NCI-H524 treated with DMSO at 0.1 percent for 48 hours (cell line): ENCODE measurements at places on chromosomes 4 and X.

DNA sequence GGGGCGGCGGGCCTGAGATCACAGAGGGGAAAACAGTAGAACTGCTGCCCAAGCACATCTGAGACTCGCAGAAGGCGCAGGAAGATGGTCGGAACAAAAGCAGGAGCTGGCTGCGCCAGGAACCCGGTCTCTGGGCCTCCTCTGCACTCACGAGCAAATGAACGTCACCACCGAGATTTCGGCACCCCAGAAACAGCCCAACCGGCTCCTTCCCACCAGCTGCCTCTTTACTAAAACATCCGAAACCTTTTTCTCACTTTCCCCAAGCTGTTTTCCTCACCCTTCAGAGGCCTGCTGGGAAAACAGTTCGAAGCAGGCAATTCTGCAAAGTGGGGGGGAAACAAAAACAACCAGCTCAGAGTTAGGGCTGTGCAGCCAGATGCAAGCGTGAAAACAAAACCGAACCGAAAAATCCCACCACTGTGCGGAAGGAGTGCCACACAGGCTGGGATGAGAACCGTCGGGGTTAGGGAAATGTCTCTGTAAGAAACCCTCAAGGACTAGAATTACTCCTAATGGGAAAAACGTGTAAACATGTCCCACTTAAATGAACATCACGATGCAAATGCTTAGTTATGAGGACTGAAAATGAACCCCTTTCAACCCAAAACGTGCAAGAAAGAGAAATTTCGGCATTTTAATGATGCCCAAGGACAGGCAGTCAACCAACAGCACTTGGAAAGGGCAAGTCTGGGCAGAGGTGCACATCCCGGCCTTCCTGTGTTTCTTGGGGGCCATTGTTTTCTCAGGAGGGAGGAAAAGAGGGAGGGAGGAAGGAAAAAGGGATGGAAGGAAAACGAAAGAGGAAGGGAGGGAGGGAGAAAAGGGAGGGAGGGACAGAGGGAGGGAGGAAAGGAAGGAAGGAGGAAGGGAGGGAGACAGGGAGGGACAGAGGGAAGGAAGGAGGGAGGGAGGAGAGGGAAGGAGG lies 15.8 kb downstream of the DHRSX start:
- no peak for DNase-seq

GRCh38 chr4:8356856-8357255 lies 83.7 kb downstream of the ACOX3 start:
- DNase-seq: no peak

GRCh38 chrX:41180194-41180908 lies 95.1 kb downstream of the USP9X start:
- peak; percentile 7 for DNase-seq

DNA sequence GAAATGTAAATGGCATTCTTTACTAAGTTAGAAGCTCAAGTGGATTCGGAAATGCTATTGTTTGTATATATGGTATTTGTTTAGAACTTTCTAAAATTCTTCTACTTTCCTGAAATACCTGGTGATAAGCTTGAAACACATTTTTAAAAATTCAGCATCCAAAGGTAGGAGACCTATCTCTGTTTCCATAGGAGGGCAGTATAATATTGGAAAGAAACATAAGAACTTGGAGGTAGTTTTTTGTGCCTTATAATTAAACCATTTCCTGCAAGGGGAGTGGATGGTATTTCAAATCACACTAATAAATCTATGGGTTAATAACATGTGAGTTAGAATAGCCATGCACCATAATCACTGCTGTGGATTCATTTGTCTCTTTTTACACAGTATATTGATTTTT lies 217.4 kb upstream of the AADAT start:
- DNase-seq: no peak

- DNase-seq: no peak
These were observed 169.0 kb downstream of the CORIN start for GRCh38 chr4:47668810-47669408.

DNA sequence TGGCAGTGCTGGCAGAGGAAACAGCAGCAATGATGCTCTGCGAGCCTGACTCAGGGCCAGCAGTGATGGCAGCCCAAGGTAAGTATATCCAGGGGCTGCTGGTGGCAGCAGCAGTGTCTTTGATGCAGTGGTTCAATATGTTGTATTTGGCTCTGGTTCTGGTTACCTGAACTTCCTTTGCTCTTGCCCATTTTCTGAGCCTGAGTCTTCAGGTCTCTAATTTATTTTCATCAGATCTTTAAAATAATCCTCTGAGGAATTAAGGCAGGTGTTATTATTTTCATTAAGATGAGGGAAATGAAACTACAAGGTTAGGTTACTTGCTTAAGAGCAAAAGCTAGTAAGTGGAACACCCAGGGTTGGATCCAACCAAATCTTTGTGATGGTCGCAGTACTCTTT lies 102.8 kb upstream of the BMP2K start:
- DNase-seq: no peak

GRCh38 chrX:34917146-34917545 lies 25.4 kb upstream of the FAM47B start:
- no peak for DNase-seq

- no peak for DNase-seq
These were observed 120.6 kb upstream of the EDNRA start for GRCh38 chr4:147360301-147360700.

- DNase-seq: peak; percentile 63
These were observed 129.8 kb downstream of the UGT8 start for GRCh38 chr4:114728426-114728825.

DNA sequence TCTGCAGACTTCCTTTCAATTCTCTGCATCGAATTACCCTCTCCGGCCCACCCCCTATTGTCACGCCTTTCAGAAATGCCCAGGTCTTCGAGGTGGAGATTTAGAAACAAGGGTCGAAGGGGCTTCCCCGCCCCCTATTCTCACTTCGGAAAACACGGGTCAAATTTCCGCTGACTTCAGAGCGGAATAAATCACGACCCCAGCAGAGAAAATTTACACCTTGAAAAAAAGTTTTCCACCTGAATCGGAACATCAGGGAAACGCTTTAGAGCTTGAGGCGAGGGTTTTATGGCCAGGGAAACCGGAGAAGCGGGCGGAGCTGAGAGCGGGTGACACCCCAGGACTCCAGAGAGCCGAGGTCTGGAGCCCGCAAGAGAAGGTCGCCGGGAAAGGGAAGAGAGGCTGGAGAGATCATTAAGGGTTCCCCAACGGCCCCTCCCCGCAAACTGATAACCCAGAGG lies 1.6 kb downstream of the SHISA3 start:
- DNase-seq: no peak

GRCh38 chr4:109947457-109947856 lies 34.8 kb downstream of the EGF start:
- DNase-seq: no peak

DNA sequence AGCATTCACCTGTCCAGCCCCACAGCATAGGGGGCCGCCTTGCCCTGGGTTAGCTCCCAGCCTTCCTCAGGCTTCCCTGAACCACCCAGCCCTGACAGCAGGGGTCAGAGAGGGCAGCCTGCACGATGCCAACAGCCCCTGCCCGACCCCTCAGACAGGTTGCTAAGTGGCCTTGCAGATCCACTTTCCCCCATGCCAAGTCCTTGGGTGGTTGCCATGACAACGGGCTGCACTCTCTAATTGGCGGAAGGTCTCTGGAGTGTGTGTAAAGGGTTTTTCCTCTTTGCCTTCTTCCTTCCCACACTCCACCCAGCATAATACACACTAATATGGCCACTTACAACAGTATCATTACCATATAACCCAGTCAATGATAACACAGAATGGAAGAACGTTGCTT lies 99.6 kb upstream of the AFAP1 start:
- peak; percentile 80 for DNase-seq

GRCh38 chr4:1116838-1117237 lies 3.5 kb upstream of the RNF212 start:
- DNase-seq: no peak

- no peak for DNase-seq
These were observed 202.3 kb downstream of the PPP3CA start for GRCh38 chr4:101145021-101145420.

DNA sequence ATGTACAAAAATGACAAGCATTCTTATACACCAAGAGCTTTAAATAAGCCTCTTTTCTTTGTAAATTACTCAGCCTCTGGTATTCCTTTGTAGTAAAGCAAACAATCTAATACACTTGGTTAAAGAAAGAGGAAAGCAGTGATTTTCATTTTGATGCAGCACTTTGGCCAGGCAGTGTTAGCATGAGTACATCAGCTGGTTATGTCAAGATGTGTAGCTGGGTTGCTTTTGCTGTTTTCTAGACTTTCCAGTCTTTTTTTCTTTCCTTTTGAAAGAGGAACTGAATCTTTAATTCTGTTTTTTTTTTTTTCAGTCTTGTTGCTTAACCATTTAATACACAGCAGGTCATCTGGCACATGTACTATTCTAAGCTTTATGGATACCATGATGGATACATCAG lies 167.1 kb upstream of the AADAT start:
- DNase-seq: no peak

GRCh38 chrX:42664680-42665079 lies 113.3 kb downstream of the PPP1R2C start:
- DNase-seq: peak; percentile 59

DNA sequence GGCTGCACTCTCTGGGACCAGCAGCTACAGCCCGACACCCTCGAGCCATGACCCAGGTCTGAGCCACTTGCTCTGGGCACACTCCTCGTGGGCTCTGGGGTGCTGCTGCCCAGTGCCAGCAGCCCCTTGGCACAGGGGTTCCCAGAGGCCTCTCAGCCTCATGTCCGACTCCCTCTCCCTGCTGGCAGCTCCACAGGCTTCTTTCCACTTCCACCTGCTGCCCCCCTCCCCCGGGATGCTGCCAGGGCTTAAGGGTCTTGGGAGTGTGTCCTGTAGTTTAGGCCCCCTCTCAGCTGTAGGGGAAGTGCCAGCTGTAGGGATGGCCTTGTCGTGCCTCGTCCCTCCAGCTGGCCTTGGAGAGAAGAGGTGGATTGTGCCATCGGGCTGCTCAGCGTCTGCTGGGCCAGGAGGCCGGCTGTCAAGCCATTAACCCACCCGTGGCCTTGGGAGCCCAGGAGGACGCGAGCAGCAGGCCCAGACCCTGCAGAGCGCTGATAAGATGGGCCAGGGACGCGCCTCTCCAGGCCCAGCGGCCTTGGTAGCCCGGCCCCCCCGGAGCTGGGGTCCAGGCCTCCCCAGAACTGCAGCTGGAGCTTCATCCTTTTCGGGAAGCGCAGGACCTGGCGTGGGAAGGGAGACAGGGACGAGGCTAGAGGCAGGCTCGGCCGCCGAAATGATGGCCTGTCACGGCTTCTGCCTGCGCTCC lies 1.0 kb upstream of the USP27X start:
- no peak for DNase-seq

- DNase-seq: no peak
These were observed 135.1 kb downstream of the IRS4 start for GRCh38 chrX:108601276-108601675.

DNA sequence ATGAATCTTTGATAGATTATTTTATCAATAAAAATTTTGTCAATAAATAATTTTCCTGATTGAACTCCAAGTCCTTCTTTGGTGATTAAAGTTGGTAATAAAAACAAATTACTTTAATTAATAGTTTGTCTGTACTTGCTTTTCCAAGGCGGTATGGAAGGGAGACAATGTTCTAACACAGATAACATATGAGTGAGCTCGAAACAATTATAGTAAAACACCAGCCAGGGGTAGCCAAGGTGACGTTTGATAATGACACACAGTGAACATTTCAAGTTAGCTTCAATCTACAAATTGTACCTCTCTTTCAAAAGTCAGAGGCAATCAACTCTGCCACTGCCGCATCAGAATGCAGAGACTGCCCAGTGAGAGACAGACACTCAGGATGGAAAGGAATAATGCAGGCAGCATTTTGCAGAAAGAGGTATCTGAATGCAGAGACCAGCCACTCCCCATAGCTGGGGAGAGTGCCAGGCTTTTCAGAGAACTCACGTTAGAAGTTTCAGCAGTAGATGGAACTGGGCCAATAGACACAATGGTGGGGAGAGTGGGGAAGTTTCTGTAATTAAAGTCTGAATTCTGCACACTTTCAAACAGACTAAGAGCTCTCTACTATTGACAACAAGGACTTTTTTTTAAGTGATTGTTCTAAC lies 18.1 kb upstream of the ATOH1 start:
- no peak for DNase-seq

DNA sequence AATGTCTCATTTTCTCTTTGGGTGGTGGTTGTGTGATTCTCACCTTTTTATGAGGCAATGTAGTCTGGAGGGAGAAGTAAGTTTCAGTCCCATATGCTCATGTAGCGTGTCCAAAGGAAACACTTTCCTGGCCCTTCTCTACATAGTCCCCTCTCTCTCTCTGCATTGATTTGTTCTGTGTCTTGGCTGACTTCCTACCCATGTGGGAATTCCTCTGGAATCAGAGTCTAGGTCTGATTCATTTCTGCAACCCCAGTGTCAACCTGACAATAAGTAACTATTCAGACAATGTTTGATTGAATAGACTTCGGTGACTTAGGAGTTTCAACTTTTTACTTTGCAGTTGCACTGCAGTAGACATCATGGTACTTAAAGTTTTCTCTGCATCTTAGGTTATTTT lies 2.7 kb upstream of the ALAS2 start:
- DNase-seq: no peak

- no peak for DNase-seq
These were observed 108.8 kb upstream of the MYOZ2 start for GRCh38 chr4:119026662-119027444.

- peak; percentile 89 for DNase-seq
These were observed 138.0 kb downstream of the NSUN7 start for GRCh38 chr4:40887764-40888131.

GRCh38 chr4:184727430-184727829 lies 6.5 kb downstream of the CENPU start:
- DNase-seq: no peak

DNA sequence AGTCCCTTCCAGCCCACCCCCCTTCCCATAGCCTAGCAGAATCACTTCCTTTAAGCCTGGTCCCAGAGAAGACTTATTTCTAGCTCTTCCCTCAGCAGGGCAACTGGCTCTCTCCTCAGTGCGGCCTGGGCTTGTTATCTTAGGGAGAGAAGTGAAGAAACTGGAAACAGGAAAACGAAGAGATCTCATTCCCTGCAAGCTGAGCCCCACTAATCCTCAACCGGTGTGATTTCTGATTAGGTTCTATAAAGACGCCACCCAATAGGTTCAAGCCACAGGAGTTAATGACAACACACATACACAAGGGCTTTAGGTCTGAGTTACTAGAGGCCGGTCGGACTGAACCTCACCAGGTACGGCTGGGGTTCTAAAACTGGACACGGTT lies 3.2 kb downstream of the GSX2 start:
- DNase-seq: no peak

DNA sequence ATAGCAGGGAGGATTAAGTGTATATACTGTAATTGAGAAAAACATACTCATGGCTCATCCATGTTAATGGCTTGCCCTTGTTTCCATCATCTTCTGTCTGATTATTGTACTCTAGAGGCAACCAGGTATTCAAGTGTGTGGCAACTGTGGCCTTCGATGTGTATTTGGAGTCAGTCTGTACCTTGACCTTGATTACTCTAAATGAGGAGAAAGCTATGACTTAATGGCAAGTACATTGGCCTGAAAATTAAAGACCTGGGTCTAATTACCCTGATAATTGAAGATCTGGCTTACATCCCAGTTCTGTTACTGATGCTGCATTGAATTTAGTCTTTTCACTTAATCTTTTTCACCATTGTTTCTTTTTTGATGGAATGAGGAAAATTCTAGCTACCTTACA lies 409.2 kb downstream of the CCSER1 start:
- DNase-seq: no peak
